SHP77 treated with DMSO at 0.1 percent for 48 hours (cell line): ENCODE measurements at places on chromosomes 4 and X.
A peak's percentile ranks its signal among the peaks of the same experiment; 100 is the strongest.

- no peak for DNase-seq
Observed at GRCh38 chrX:16851827-16852226, 18.3 kb downstream of the RBBP7 start.

- DNase-seq = no peak
Observed at GRCh38 chr4:84897516-84897915, 69.0 kb downstream of the WDFY3 start.

- DNase-seq = peak; percentile 3
Observed at GRCh38 chr4:129455482-129455881, 359.5 kb downstream of the C4orf33 start.

GRCh38 chrX:37786624-37787422, 7.0 kb downstream of the CYBB start:
- DNase-seq = no peak

DNA sequence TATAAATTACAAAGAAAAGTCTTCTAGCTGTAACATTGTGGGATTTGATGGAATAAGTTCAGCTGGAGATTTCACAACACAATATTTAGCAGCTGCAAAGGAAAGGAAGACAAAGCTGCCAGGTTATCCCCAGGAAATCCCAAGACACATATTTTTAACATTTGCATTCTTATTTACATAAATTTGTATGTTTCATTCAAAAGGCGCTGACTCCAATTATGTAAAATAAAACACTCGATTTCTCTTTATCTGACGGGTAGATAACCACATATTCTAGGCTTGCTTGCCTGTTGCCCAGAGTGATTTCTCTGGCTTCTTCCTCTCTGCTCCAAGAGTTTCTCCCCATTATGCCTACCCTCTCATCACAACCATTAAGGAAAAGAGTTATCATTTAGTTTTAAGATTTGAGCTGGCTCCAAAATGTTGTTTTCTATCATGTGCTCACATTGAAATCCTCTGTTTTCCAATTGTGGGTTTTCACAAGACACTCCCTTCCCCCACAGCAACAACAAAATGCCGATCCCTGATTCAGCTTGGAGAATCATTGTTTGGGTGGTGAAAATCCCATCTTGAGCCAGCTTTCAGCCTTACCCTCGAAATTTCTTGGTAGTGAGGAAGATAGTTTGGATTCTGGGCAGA, 128.2 kb upstream of the RASGEF1B start:
- no peak for DNase-seq

DNA sequence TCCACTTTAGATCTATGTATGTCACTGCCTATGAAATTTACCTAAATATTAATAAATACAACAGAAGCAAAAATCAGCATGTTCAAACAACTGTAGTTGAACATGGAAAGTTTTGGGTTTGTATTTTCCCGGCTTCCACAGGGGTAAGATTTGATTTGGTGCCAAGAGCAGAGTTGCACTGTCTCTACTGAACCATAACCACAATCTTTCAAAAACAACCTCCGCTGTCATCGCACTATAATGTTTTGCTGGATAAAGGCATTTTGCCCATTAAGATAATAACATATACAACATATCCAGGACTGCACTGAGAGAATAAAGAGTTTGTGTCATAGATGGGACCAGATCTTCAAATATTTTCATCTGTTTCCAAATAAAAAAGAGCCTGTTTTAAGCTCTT, 94.9 kb downstream of the TENM3 start:
- DNase-seq = no peak

DNA sequence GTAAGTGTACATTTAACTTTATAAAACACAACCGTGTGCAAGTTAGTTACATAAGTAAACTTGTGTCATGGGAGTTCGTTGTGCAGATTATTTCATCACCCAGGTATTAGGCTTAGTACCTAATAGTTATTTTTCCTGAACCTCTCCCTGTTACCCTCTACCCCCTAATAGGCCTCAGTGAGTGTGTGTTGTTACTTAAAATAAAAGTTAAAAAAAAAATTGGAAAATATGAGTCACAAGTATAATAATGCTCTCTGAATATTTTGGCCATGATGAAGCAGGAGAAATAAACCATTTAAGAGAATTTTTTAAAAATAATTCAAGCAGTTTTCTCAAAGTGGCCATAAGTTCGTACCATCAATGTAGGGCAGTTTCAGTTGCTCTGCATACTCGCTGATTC, 105.1 kb upstream of the GRID2 start:
- no peak for DNase-seq

DNA sequence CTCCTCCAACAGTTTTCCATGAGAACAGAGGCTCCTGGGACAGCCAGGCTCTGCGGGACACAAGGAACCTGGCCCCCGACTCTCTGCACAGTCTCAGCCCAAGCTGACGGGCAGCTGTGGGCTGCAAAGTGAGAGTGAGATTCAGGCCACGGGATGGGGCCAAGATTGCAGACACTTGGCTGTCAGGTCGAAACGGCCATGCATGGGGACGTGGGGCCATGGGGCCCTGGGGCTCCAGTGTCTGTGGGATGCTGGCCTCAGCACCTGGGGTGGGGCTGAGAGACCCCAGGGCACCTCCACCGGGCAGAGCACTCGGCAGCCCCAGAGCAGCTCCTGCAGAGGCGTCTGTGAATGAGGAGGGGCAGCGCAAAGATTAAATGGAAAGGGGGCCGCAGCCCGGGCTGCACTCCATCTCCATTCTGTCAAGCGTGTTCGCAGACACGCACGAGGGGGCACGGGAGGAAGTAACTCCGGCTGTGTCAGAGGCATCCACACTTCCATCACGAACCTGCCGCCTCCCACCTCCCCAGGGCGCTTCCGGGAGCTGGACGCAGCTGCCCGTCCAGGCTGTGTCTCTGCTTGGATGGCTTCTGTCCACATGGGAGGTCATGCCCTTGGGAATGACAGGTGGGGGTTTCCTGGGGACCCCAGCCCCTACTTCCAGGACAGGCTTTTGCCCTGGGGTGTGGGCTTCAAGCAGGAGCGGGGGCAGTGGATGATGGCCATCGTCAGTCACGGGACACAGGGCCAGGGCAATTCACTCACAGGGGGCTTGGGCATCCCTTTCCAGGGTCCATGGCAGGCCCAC, 82.8 kb upstream of the NKX1-1 start:
- no peak for DNase-seq

DNA sequence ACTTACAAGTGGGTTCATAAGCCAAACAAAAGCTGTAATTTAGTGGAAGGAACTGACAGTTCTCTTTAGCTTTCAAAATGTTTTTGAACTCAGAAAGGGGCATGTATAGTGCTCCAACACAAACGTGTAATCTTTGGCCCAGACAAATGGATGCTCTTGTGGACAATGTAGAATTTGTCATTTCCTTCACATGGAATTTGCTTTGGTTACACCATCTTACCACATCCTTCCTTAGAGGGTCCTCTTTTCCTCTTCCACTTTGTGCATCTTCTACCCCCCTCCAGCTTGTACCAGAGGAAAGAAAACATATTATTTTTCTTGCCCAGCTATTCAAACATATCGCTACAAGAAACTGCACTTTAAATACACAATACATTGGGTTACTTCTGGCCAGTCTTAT, 42.4 kb downstream of the MEPE start:
- no peak for DNase-seq

DNA sequence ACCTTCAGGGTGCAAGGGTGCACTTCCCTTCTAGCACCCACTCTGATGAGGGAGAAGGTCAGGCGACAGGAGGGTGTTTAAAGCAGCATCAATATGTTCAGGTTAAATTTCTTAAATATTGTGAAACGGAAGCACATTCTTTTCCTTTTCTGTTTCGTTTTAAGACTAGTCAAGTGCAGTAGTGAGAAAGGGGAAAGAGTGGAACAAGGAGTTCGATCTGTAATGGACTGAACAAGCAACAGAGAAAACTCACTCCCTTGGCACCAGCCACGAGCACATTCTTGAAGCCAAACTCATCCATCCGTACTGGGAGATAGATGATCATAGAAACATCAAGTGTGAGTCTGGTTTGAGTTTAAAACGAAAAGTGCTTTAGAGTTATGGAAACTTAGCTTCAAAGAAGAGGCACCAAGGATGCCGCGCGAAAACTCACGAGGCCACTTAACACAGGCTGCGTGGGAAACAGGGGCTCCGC, 815 bp downstream of the FAM53A start:
- no peak for DNase-seq

DNA sequence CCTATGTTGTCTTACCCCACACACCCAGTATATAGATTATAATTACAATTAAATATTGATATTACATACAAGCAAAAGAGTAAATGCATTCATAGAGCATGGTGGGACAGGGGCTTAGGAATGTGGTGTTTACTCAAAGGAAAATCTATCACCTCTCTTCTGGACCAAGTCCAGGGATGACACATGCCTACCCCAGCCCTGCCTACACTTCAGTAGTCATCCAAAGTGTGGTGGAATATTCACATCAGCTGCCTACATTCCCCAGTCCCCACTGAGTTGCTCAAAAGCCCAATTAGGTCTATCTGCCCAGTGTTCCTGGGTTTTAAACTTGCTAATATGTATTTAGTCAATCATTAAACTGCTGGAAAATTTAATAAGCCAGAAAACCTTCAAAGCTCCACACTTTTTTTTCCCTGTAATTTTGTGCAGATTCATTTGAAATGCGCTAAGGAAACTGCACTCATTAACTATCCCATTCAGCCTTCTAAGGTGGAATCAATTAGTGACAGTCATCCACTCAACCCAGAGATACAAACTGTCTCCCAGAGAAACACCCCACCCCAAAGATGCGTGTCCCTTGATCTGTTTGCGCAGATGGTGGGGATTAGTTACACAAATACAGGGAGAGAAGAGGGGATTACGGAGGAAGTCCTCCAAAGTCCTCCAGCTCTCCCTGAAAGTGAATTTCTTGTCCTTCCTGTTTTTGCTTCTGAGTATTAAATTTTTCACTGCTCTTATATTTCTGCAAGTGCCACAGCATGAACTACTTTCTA, 91.7 kb upstream of the KDR start:
- DNase-seq = peak; percentile 89

DNA sequence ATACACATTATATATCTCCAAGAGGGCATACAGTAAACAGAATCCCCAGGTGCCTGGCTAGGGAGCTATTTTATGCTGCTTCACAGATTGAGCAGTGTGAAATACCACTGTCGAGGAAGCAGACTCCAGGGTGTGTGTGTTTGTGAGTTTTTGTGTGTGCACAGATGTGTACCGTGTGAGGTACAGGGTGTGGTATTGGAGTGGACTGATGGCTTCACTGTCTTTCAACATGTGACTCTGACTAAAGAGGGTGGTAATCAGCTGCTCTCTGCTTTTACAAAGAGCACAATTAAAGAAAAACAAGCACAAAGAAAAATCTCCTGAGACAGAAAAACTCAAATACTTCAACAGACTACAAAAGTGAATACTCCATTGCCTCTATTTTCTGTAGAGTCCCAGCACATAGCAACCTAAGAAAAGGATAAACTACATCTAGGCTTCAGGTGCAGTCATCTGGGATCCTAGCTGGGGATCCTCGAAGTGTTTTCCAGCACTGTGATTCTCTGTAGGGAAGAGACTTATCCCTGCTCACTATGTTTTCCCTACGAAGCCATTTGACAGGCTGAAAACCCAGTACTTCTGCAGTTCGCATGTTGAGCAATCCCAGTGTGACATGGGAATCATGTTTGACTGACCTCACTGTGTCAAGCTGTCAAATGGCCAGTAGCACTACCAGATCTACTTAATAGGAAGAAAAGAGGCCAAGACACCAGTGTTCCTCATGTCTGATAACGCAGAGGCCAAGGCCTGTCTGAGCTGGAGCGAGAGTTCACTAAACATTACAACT, 100.3 kb downstream of the CDS1 start:
- no peak for DNase-seq

DNA sequence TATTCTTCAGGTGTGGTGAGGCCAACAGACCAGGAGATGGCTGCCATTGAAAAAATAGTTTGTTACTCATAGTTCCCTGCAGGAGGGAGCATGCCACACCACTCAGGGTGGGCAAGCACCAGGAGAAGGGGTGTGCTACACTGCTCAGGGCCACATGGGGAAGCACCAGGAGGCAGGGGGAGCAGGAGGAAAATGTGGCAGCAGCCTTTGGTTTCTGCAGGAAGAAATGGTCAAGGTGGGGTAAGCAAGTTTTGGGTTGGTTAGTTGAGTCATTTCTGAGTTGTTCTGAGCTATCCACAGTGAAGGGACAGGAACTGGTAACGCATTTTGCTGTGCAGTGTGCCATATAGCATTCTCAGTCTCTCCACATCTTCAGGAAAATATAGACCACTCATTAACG, 23.8 kb downstream of the FGFBP1 start:
- DNase-seq = no peak

DNA sequence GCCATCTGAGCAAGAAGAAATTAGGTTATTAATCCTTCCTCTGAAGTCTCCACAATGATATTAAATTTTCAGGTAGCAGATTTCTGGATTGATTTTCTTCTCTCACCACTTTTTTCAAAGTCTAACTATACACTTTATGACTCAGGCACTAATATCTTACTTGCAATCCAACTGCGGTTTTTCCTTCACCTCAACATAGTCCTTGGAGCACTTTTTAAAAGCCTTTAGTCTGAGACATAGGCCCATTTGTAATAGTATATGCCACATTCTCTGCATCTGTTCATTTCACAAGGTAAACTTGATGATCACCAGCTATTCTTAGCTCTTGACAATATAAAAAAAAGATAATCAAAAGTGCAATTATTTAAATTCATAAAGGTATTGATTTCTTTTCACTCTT, 55.9 kb upstream of the EDNRA start:
- DNase-seq = no peak

DNA sequence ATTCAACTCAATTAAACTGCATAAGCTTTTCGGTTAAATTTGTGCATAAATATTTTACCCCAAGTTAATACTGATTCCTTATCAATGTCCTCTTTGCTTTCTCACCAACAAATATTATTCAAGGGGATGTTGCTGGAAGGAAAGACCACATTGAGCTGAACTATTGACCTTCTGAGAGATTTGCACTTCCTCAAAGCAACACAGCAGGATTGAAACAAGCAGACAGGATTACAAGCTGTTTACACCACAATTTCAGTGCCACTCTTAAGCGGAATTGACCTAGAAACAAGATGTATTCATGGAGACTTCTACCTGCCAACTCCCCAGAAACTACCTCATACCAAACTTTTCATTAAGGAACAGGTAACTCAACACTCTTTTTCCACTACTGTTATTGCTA, 96.5 kb upstream of the DUSP21 start:
- no peak for DNase-seq

GRCh38 chrX:134603806-134604700, 54.2 kb downstream of the PLAC1 start:
- DNase-seq = no peak

DNA sequence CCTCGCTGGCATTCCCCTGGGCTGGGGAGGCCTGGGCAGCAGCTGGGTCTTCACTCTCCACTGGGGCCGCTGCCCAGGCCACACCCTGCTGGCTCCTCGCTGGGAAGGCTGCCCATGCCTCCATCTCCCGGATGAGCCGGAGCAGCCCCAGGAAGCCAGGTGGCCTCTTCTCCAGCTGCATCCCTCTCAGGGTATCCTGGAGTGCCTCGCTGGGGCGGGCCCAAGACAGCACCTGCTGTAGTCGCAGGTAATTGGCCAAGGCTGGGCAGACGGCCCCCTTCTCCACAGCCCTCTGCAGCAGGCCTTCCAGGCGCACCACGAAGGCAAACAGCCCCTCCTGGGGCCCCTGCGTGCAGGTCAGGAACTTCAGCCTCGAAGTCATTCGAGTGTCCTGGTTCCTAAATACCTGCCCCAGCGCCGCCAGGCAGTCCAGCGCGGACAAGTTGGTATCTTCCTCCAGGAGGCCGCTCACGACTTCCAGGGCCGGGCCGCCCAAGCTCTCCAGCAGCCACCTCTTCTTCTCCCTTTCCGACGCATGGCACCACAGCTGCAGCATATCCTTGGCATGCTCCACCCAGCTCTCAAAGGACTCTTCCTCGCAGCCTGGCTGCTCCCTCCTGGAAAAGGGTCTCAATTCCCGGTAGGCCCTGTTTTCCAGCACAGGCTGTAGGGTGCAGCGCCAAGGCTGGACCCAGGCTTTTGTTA, 3.7 kb downstream of the PNMA6E start:
- no peak for DNase-seq
